Cortex of kidney (tissue), 1 donor: ENCODE measurements at places on chromosomes 1 and 21.

DNA sequence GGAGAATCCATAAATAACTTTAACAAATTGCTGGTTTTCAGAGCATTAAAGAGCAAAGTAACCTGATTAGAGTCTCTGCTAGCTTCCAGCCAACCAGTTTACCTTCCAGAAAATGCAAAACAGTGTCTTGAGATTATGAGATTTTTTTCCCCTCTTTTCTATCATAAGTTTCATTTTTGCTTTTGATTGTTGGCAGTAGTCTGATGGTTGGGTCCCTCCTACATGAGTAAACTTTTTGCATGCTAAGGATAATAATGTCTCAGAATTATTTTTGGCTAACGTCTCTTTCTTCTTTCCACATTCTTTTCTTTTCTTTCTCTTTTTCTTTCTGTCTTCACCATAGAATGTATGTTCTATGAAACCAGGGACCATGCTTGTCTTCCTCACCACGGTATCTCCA lies 6.3 kb upstream of the ADAMTS5 start:
- no peak for DNase-seq

DNA sequence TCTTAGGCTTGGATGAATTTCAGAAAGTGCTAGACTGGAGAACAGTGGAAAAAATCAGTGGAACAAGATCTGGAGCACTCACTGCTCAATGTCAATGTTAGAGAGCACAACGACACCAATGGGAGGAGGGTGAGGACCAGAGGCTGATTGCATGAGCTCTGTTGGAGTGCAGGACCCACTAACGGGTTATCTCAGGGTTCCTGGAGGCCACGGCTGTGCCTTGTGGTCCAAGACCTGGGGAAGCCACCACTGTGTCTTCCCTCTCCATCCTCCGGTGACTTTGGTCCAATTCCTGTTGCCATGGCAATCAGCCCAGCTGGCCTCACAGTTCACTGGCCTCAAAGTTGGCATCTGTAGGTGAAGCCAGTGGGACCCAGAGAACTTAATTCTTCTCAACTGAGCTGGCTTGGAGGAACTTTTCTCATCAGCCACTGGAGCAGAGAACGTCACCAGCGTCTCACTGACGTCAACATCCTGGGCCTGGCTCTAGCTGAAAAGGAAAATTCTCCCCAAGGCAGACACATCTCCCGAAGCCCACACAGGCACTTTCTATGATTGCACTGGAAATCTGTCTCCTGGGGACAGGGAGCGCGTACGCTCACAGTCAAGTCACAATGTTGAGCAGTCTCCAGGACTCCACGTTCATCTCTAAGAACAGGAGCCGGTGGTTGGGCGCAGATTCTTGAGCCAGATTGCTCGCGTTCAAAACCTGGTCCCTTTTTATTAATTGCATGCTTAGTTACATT lies 21.9 kb upstream of the GPR157 start:
- DNase-seq, result no peak

DNA sequence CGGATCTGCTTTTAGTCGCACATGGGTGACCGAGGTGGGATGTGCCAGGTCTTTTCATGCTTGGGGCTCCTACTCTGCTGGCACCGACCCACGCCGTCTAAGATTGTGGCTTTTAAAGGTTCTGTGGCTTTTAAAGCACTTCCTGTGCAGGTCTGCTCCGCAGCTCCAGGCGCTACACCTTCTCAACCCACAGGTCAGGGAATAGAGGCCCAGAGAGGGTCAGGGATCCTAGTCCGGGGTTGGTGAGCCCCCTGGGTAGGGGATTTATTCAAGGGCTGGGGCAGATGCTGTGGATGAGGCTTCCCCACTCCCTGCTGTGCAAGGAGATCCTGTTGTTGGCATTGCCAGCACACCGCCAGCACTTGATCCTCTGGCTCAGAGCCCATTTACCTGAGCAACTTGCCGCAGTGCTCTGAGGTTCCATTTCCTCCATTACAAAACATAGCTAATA lies 212.8 kb upstream of the RAB4A start:
- DNase-seq, result no peak

- DNase-seq, result no peak
Measured at GRCh38 chr1:210292231-210292871, 36.4 kb upstream of the HHAT start.

GRCh38 chr1:17881761-17882160 lies 126.6 kb downstream of the ACTL8 start:
- no peak for DNase-seq

DNA sequence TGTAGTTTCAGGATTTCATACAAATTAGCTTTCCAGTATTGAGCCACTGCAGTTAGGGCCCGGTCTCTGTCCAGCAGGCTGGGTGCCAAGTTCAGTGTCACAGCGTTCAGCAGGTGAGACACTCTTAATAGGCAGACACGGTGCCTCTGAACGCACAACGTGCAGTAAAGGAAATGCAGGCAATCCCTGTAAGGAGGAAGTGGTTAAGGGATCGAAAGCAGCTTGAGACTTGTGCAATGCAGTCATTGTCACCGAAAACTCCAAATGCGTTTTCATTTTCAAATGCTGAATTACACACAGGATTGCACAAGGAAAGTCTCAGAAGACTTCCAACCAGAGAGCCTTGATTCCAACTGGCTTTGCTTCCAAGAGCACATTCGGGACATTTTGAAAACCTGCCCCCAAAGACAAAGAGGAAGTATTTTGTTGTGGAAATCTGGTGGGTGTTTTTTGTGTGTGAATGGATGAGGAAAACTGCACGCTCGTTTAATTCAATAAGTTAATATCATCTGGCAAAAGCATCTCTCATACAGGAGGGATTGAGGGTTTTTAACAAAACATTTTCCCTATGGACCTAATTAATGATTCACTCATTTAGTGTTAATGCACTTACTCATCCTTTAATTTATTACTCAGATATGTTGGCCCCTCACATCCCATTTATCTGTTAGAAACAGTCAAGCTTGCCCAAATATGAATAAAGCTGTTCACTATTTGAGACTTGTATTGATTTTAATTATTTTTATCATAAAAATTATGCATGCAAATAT lies 61.6 kb downstream of the PTGS2 start:
- DNase-seq, result no peak

DNA sequence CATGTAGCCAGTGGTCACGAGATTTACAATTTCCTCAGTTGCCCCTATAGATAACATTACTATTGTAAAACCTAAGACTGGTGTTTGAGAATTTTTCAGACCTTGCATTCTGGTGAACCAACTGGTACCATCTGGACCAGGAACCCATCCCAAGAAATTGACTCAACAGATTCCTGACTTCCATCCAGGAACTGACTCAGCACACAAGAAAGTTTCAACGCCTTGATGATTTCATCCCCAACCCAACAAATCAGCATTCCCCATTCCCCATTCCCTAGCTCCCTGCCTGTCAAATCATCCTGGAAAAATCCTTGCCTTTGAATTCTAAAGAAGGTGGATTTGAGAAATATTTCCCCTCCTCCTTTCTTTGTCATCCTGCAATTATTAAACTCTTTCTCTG lies 529.8 kb upstream of the PRMT6 start:
- no peak for DNase-seq
